B cell (primary cell): ENCODE measurements at places on chromosomes 1 and 21. TPM values are rescaled to one million over a fixed set of nuclear protein-coding genes. Genes with fewer than 3 reads are reported as not detected.

DNA sequence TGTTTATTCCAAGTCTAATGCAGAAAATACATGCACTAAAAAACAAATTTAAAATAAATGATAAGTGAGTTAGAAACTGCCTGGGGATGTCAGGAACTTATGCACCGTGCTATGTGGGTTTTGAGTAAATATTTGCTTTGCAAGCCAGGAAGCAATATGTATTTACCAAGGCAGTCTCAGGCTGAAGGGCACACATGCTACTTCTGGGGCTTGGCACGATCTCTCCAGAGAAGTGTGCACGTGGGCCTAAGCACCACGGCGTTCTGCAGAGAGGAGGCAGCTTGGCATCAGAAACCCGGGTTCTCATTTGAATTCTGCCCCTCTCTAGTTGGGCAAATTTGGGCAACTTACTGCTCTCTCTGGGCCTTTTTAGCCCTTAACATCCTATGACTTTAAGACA lies 72.6 kb upstream of the ROR1 start:
- DNase-seq = no peak
- H3K4me1 ChIP-seq = no peaks in the 10 kb centered on the region
- H3K4me3 ChIP-seq = no peak overlapping the region
- H3K27ac ChIP-seq = no peak overlapping the region

GRCh38 chr1:200628223-200628881 lies 7.8 kb upstream of the KIF14 start:
- H3K27me3 ChIP-seq = no peaks in the 10 kb centered on the region
- H3K36me3 ChIP-seq = no peaks in the 10 kb centered on the region
- peaks cover 24% of the 10 kb centered on the region for H3K4me1 ChIP-seq
- peak overlapping the region; percentile 79 for H3K27ac ChIP-seq

GRCh38 chr1:46486432-46487015 lies 3.1 kb upstream of the DMBX1 start:
- H3K27ac ChIP-seq = no peak overlapping the region
- H3K4me3 ChIP-seq = no peak overlapping the region
- DNase-seq = no peak

DNA sequence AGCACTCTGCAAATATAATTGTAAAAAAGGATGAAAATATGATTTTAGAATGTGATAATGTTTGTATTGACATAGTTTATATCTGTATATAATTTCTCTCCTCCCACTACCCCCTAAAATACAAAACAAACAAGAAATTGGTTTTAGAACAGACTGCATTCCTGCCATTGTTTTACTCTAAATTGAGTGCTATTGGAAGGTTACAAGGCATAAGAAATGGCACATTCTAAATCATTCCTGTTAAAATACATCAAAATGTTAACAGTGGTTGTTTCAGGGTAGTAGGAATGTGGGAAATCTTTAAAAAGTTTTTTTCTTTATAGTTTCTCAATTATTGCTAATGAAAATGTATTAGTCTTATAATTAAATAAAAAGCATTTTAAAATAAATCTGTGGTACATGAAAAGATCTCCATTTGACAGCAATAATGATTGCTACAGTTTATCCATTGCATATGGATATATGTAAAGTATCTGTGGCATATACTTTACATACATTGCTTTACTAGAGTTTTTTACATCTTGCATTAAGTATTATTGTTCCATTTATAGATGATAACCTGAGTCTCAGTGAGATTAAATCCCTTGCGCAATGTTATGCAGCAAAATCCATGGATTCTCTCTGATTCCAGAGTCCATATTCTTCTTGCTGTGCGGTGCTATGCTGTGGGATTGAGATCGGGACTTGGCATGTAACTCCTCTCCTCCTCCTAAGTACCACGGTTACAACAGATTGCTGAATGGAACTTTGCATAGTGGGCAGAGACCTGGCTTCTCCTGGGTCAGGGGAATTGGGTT lies 319.8 kb downstream of the LMO4 start:
- no peaks in the 10 kb centered on the region for H3K36me3 ChIP-seq
- H3K27me3 ChIP-seq = no peaks in the 10 kb centered on the region
- H3K4me1 ChIP-seq = no peaks in the 10 kb centered on the region
- DNase-seq = no peak
- H3K27ac ChIP-seq = no peak overlapping the region

The PLEKHO1 gene
- total RNA-seq = 182 and 186 TPM in 2 replicates

DNA sequence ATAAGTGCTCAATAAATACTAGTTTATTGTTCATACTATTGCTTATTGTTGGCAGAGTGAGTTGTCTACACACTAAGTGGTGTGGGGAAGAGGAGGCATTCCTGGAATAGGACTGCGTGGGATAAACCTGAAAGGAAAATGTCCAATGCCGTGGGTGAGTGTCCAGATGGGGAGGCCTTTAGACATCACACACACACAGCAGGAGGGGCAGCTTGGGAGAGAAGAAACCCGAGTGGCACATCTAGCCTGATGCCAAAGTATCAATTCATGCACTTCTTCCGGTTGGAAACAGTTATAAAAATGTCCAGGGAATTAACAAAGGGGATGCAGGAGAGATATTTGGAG lies 27.3 kb downstream of the CCN1 start:
- no peaks in the 10 kb centered on the region for H3K27me3 ChIP-seq
- H3K27ac ChIP-seq = no peak overlapping the region
- H3K36me3 ChIP-seq = no peaks in the 10 kb centered on the region
- H3K4me3 ChIP-seq = no peak overlapping the region
- DNase-seq = no peak

The SLC44A3 gene
- total RNA-seq = not detected in 2 replicates

The C1orf198 gene
- total RNA-seq = 6.6 TPM in 2 replicates

DNA sequence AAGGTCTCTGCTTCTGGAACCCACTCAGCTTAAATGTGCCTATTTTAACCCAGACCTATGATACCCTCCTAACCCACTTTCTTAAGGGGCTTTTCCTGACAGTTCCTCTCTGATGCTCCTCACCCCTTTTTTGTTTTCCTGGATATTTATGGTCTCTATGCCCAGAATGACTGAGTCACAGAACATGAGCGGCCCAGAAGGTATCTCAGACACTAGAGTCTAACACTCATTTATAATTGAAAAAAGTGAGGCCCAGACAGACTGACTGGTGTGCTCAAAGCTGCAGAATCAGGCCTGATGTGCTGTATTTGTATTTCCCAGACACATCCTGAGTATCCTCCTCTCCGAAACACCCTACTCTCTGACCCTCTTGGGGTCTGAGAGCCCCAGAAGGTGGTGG lies 44.0 kb downstream of the LRRC71 start:
- H3K4me3 ChIP-seq = no peak overlapping the region
- H3K27me3 ChIP-seq = peaks cover 10% of the 10 kb centered on the region
- no peaks in the 10 kb centered on the region for H3K36me3 ChIP-seq

The RHBG gene
- not detected in 2 replicates for total RNA-seq

- H3K4me3 ChIP-seq = no peak overlapping the region
- no peak for DNase-seq
- H3K27me3 ChIP-seq = no peaks in the 10 kb centered on the region
Observed at GRCh38 chr1:47753808-47754207, 243.4 kb downstream of the TRABD2B start.

DNA sequence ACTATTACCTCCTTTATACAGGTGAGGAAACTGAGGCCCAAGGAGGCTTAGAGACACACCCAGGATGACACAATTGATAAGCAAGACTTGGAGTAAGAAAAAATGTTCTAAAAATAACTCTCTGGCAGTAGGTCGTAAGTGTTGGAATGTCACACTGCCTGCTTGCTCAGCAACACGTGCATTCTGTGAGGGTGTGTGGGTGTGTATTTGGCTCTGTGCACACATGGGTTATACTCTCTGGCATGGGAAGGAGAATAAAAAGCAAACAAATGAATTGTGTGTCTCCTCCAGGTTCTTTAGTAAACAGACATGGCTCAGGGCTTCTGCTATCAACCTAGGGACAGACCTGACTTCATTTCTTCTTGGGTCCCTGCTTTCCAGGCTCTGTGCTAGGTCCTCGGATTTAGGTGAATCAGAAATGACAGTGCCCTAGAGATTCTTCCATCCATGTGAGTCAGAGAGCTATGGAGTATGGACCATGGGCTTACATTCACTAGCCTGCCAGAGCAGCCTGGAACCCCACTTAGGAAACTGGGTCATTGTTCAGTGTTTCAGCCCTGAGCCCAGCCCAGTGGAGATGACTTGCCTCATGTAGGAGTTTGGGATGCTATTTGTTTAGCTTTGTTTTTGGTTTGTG lies 72.4 kb downstream of the ELAVL4 start:
- DNase-seq = no peak
- no peaks in the 10 kb centered on the region for H3K36me3 ChIP-seq
- no peaks in the 10 kb centered on the region for H3K4me1 ChIP-seq
- no peak overlapping the region for H3K4me3 ChIP-seq
- H3K27ac ChIP-seq = no peak overlapping the region

- H3K4me3 ChIP-seq = no peak overlapping the region
- no peaks in the 10 kb centered on the region for H3K36me3 ChIP-seq
- H3K27ac ChIP-seq = no peak overlapping the region
- no peak for DNase-seq
- peaks cover 5% of the 10 kb centered on the region for H3K4me1 ChIP-seq
Observed at GRCh38 chr1:3683992-3684391, 31.7 kb downstream of the TP73 start.

DNA sequence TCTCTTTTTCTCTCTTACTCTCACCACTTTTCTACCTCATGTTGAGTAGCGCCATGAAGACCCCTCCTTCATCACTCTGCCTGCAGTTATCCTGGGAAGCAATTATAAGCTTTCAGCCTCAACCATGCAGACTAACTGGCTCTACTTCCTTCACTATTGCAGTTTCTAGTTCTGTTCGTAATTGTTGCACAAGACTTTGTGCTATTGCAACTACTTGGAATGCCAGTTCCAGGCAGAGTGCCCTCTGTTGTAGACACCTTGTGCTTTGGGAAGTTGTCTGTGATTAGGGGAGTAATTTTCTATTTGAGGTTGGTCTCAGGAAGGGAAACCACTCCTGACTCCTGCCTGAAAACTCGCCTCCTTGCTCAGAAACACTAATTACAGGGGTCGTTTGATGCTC lies 19.4 kb downstream of the PGM1 start:
- no peak overlapping the region for H3K4me3 ChIP-seq
- H3K27ac ChIP-seq = no peak overlapping the region
- H3K4me1 ChIP-seq = no peaks in the 10 kb centered on the region
- H3K36me3 ChIP-seq = no peaks in the 10 kb centered on the region
- DNase-seq = no peak
- no peaks in the 10 kb centered on the region for H3K27me3 ChIP-seq

The HEYL gene
- total RNA-seq = 0.10 and 0.12 TPM in 2 replicates

GRCh38 chr1:22832414-22832786 lies 121.8 kb downstream of the EPHB2 start:
- no peak for DNase-seq
- H3K27ac ChIP-seq = no peak overlapping the region
- no peaks in the 10 kb centered on the region for H3K27me3 ChIP-seq
- H3K4me3 ChIP-seq = no peak overlapping the region
- H3K36me3 ChIP-seq = no peaks in the 10 kb centered on the region

The FMO3 gene
- total RNA-seq = not detected in 2 replicates

DNA sequence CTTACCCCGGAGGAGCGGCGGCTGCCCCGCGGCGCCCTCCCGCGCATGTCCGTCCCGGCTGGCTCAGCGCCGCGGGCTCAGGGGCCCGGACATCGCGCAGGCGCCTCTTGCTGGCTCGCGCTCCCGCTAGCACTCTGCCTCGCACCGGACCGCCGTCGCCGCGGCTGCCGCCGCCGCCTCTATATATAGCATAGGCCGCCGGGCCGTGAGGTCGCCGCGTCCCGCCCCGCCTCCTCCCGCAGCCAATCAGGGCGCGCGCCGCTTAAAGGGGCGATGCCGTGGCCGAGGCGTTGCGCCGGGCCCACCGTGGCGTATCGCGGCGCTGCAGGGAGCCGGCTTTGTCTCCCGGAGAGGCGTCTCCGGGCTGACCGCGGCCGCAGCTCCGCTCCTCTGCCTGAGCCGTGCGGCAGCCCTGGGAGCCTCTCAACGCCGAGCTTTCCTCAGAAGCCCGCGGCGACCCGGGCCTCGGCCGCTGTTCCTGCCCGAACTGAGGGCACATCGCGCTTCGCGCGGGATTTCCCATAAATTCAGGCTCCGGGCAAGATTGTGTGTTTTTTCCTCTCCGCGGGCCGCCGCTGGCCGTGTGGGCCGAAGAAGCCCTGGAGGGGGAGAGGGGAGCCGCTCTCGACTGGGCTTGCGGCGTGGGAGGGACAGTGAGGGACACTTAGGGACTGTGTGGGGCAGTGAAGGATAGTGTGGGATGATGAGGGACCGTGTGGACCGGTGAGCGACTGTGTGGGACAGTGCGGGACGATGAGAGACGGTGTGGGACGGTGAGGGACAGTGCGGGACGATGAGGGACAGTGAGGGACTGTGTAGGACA lies at the start of gene ERRFI1:
Gene ERRFI1 (minus strand): TSS at position 157 of the 823 bp plus-strand sequence. CDS start 10,690 bp downstream, outside the sequence.
- H3K27me3 ChIP-seq = peaks cover 5% of the 10 kb centered on the region
- peaks cover 16% of the 10 kb centered on the region for H3K4me1 ChIP-seq
- no peaks in the 10 kb centered on the region for H3K36me3 ChIP-seq

DNA sequence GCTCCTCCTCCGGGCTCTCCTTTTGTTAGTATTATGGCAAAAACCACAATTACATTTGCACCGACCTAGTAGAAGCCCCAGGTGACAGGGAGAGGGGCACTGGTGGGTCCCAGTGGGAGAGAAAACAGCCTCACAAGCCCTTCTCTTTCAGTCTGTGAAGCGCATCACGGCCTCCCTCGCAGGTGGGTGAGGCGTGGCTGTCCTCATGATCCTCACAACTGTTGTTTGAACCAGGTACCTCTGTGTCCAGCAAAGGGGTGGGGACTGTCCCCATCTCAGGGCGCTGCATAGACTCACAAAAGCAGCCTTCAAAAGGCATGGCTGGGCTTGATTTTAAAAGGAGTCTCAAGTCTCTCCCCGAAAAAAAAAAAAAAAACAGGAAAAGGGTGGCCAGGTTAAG lies 7.9 kb upstream of the C2CD2 start:
- H3K4me3 ChIP-seq = no peak overlapping the region
- no peak overlapping the region for H3K27ac ChIP-seq
- DNase-seq = no peak
- H3K4me1 ChIP-seq = peaks cover 17% of the 10 kb centered on the region

GRCh38 chr21:45084881-45085536 lies 10.6 kb downstream of the ADARB1 start:
- H3K4me3 ChIP-seq = no peak overlapping the region
- H3K27me3 ChIP-seq = no peaks in the 10 kb centered on the region
- H3K27ac ChIP-seq = no peak overlapping the region
- peaks cover 40% of the 10 kb centered on the region for H3K4me1 ChIP-seq
- peaks cover 6% of the 10 kb centered on the region for H3K36me3 ChIP-seq

- H3K27me3 ChIP-seq = no peaks in the 10 kb centered on the region
- H3K27ac ChIP-seq = no peak overlapping the region
- H3K4me3 ChIP-seq = no peak overlapping the region
- no peaks in the 10 kb centered on the region for H3K4me1 ChIP-seq
- H3K36me3 ChIP-seq = no peaks in the 10 kb centered on the region
Observed at GRCh38 chr21:27365394-27365793, 398.5 kb upstream of the ADAMTS5 start.

DNA sequence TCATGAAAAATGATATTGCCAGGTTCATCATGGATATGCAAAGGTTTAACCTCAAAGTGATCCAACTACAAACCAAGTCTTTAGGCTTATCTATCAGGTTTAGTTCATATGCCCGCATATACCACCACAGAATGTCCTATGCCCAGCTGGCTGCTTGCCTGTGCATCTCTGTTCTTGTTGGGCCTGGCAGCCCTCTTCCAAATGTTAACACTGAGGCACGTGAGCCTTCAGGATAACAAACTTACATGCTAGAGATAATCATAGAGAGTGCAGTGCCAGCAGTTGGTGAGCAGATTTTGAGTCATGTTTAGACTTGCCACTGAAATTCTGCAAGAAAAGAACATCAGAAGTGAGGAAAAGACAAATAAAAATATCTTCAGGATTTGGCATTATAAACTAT lies 607.9 kb upstream of the TMPRSS15 start:
- no peak overlapping the region for H3K4me3 ChIP-seq
- no peak overlapping the region for H3K27ac ChIP-seq
- H3K4me1 ChIP-seq = no peaks in the 10 kb centered on the region
- no peaks in the 10 kb centered on the region for H3K36me3 ChIP-seq

The TNNI3K gene
- total RNA-seq = 0.52 TPM in 1 of 2 replicates, not detected in the other
